ENCODE measurements at places on chromosomes 7 and 10. TPM values are rescaled to one million over a fixed set of nuclear protein-coding genes. Genes with fewer than 3 reads are reported as not detected.

RAPGEF5 gene
- total RNA-seq = 67.8 TPM

GRCh38 chr7:2299131-2299829, 15.0 kb downstream of the SNX8 start:
- DNase-seq = no peak

DNA sequence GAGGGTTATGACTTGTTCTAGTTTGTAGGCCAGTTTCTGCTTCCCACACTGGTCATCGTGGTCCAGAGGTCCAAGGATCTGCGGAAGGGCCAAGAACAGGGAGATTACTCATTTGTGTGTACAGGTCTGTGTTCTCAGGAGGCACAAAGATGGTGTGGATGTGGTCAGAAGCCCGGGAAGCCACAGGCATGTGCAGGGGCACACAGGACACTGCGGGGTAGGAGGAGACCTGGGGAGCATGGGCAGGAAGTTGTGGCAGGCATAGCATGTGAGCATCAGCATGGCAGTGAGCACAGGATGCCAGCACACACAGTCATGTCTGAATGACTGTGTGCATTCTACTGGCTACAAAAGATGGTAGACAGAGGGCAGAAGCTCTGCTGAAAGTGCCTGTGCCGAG, 445.8 kb downstream of the PLXNA4 start:
- DNase-seq = no peak

RBM20 gene
- total RNA-seq = 2.1 TPM

DNA sequence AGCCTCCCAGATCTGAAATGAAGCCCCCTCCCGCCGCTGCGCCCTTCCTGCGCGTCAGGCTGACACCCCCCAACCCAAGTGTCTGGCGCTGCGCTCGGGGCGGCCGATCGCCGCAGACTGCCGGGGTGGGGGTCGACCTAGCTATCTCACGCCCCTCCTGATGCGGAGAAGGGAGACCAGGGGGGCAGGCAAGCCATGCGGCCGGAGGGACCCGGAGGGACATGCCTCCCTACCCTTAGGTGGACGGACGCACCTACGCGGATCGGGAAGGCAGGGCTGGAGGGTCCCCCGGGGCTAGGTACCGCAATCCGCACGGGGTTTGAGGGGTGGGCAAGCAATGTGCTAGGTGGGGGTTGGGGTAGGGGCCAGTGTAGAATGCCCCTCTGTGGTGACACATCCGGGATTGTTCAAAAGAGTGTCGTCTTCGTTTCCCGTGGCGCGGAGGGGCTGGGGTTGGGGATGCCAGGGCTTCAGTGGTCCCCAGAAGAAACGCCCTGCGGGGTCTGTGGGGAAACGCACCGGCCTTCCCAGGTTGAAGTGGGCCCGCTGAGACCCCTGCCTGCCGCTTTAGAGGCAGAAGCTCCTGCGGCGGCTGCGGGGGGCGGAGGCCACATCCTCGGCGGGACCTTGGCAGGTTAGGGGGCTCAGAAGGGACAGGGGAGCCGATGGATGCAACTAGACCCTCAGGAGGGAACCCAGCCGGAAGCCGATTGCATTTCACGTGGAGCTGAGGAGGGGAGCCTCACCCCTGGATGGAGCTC, 913 bp downstream of the ADCYAP1R1 start:
- DNase-seq = no peak

DNA sequence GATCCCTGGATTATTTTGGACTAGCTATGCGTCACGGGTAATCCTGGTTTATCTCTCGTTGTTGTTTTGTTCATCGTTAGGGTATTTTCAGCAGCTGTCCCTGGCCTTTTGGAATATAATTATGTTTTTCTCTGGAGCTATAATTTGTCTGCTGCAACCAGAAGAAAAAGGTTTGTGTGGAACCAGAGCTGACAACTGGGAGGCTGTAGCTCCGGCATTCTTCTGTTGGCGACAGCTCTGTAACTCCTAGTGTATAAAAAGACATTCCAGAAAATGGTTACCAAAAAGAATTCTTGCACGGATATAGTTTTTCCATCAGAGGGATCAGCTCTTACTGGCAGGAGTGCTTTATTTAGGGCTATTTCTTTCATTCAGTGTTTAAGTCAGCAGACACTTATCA, 130.9 kb upstream of the PRR15 start:
- DNase-seq = no peak

- DNase-seq = peak; percentile 82
Observed at GRCh38 chr10:25934621-25935139, 651 bp downstream of the MYO3A start.

DNA sequence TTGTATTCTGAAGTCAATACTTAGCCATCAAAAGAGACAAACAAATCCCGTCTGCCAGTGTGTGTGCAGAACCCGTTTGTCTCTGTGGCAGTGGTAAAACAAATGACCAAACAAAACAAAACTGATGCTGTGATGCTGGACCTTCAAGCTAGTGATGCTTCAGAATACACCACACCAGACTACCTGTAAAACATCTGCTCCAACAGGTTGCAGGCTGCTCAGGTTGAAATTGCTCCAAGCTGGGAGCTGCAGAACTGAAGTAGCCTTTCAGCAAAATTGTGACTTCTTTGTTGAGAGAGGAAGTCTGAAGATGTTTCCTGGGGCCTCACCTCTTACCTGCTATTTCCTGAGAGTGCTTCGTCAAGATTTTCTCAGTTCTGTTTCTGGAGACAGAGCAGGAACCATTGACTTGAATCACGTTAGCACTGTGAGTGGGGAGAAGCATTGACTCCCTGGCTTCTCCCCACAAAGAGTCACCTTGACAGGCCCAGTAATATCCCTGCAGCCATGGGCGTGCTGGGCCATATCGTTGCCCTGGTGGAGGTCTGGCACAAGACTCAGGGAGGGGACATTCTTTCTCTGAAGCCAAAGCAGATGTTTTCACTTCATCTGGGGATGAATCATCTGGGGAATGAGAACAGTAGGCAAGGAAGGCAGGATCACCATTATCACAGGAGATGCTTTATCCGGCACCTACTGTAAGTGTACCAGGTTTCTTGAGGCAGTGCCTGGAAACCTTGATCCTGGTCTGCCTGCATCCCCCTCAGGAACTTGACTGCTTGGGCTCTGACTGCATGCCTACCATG, 80.2 kb downstream of the RBM20 start:
- no peak for DNase-seq

Data from kidney (tissue), 22 donors.